ENCODE measurements at places on chromosomes 1 and 21. TPM values are rescaled to one million over a fixed set of nuclear protein-coding genes. Genes with fewer than 3 reads are reported as not detected.

FGGY gene
- 11.8 TPM for total RNA-seq

DIO1 gene
- total RNA-seq: not detected

ZSCAN20 gene
- 4.4 TPM for total RNA-seq

DMRTA2 gene
- not detected for total RNA-seq

EIF2D gene
- total RNA-seq: 48.9 TPM

TOMM40L gene
- 15.0 TPM for total RNA-seq

USP25 gene
- 39.0 TPM for total RNA-seq

FAM78B gene
- total RNA-seq: 4.4 TPM

CD46 gene
- 143 TPM for total RNA-seq

ACTA1 gene
- not detected for total RNA-seq

ARMH1 gene
- not detected for total RNA-seq

DTL gene
- total RNA-seq: 7.4 TPM

ORC1 gene
- 1.7 TPM for total RNA-seq

AGPAT3 gene
- 34.4 TPM for total RNA-seq

CD164L2 gene
- 7.6 TPM for total RNA-seq

GNAT2 gene
- total RNA-seq: not detected

C1QTNF12 gene
- not detected for total RNA-seq

NR0B2 gene
- not detected for total RNA-seq

LCE1C gene
- not detected for total RNA-seq

TGFB2 gene
- total RNA-seq: 16.9 TPM

TEX38 gene
- total RNA-seq: not detected

TTC34 gene
- total RNA-seq: under 0.01 TPM

ANGPTL3 gene
- total RNA-seq: not detected

C1orf141 gene
- not detected for total RNA-seq

RHD gene
- not detected for total RNA-seq

GJA8 gene
- not detected for total RNA-seq

FAM167B gene
- total RNA-seq: 3.7 TPM

TSPEAR gene
- total RNA-seq: not detected

CLCA1 gene
- total RNA-seq: not detected

FLG2 gene
- total RNA-seq: not detected

SLC35E2B gene
- 38.3 TPM for total RNA-seq

VANGL1 gene
- total RNA-seq: 8.1 TPM

GPX7 gene
- 9.8 TPM for total RNA-seq

TTC22 gene
- total RNA-seq: 43.5 TPM

KCNQ4 gene
- total RNA-seq: 2.0 TPM

NMNAT2 gene
- total RNA-seq: 1.7 TPM

MNDA gene
- total RNA-seq: 3.2 TPM

SPRR2F gene
- total RNA-seq: 2.5 TPM

SPRR1B gene
- total RNA-seq: 216 TPM

PLA2G2C gene
- total RNA-seq: not detected

PAX7 gene
- not detected for total RNA-seq

FAM72D gene
- 2.0 TPM for total RNA-seq

KCNA3 gene
- 8.1 TPM for total RNA-seq

NBPF6 gene
- not detected for total RNA-seq

FAM72A gene
- total RNA-seq: 2.0 TPM

KIF17 gene
- total RNA-seq: 2.5 TPM

ADAMTS1 gene
- total RNA-seq: 241 TPM

KCNJ15 gene
- total RNA-seq: 12.3 TPM

ESRRG gene
- total RNA-seq: 0.98 TPM

AJAP1 gene
- 1.7 TPM for total RNA-seq

BEND5 gene
- 8.6 TPM for total RNA-seq

FCGR3A gene
- total RNA-seq: 14.2 TPM

ZNF683 gene
- not detected for total RNA-seq

OLIG2 gene
- not detected for total RNA-seq

CLDN17 gene
- total RNA-seq: 2.2 TPM

FMOD gene
- total RNA-seq: 80.3 TPM

UTS2 gene
- 5.4 TPM for total RNA-seq
